ENCODE measurements at places on chromosomes 1 and 21. TPM values are rescaled to one million over a fixed set of nuclear protein-coding genes. Genes with fewer than 3 reads are reported as not detected.

Gene ZNF683
- not detected for total RNA-seq

DNA sequence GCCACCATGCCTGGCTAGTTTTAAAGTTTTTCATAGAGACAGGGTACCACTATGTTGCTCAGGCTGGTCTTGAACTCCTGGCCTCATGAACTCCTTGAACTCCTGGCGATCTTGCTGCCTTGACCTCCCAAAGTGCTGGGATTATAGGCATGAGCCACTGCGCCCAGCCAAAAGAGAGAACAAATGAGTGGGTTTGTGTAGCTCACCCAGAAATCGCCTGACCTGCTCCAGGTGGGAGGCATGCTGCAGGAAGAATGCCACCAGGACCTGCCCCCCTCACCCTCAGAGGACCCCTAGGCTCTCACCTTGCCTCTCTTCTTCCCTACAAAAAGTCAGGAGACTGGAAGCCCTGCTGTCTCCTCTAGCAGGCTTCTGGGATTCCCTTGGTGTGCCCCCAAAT, 88.8 kb downstream of the SYT2 start:
- no peak for DNase-seq

DNA sequence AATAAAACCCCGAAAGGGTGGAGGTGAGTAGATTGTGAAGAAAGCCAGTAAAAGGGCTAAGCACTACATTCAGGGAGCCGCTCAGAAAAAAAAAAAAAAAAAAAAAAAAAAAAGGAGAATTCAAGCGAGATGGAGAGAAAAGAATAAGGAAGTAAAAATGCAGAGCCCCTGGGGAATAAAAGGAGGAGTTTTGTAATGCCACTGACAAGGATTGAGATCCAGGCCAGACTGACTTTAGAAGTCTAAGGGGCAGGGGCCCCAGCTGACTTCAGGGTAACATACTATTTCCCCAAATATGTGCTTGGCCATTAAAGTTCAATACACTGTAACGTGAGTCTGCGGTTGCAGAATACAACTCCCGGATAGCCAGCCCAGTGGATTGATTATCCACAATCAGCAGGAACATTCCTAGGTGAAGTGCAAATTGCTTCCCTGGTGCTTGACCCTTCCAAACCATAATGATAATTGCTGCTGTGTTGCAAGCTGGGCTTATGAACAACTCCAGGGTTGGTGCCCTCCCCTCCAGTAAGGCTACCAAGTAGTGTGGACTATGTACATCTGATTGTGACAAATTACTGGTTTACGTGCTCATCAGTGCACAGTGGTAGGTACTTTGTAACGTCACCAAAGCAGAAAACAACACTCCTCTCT, 30.7 kb upstream of the RRP15 start:
- no peak for DNase-seq

Gene BRINP3
- not detected for total RNA-seq

DNA sequence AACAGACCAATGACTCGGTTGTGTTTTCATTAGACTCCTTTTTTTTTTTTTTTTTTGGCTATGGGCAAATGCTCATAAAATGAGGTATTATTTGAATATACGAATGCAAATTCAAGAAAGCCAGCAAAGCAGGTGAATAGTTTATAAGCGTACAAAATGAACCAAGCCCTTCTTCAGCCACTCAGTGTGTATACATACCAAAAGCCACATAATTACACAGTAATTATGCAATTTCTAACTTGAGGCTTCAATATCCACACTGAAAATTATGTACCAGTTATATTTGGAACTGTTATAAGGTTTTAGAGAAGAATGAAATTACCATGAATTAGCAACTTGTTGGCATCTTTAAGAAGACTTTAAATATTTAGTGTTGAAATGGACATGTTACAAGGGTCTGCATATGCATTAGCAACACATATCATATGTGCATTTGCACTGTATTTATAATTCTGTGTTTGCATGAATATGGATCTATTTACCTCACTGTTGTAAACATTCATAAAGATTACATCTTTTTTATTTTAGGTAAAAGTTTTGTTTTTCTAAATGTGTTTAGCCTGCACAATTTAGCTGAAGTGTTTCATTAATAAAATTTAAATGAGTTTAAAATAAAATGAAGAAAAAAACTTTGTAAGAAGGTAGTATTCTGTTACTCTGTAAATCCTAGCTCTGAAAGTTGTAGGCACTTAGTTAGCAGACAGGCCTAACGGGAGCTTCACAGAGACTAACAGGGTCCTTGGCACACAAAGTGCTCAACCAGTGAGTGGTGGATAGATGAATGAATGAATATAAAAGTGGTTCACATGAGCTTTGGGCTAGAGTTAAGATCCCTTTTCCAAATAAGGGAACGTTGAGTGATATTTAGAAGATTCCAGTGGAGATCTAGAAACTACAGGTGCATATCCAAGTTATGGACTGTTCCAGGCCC, 241.0 kb upstream of the NFIA start:
- DNase-seq = no peak

Gene CACHD1
- 8.7 TPM for total RNA-seq

Gene RGSL1
- not detected for total RNA-seq

DNA sequence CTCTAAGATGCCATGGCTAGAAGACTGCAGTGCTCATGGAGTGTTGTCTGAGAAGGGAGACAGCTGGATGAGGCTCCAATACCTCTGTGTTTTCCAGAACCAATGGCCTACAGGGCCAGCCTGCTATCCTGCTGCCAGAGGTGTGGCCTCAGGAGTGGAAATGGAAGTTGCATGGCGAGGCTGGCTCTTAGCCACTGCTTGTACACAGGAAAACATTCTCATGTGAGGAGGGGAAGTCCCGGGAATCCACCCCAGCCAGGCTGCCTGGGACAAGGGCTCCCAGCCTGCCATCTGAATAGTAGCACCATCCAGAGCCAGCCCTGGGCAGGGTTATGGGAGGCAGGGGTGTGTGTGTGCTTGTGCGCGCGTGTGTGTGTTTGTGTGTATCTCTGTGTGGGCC, 56.5 kb downstream of the SDC3 start:
- DNase-seq = peak; percentile 77

DNA sequence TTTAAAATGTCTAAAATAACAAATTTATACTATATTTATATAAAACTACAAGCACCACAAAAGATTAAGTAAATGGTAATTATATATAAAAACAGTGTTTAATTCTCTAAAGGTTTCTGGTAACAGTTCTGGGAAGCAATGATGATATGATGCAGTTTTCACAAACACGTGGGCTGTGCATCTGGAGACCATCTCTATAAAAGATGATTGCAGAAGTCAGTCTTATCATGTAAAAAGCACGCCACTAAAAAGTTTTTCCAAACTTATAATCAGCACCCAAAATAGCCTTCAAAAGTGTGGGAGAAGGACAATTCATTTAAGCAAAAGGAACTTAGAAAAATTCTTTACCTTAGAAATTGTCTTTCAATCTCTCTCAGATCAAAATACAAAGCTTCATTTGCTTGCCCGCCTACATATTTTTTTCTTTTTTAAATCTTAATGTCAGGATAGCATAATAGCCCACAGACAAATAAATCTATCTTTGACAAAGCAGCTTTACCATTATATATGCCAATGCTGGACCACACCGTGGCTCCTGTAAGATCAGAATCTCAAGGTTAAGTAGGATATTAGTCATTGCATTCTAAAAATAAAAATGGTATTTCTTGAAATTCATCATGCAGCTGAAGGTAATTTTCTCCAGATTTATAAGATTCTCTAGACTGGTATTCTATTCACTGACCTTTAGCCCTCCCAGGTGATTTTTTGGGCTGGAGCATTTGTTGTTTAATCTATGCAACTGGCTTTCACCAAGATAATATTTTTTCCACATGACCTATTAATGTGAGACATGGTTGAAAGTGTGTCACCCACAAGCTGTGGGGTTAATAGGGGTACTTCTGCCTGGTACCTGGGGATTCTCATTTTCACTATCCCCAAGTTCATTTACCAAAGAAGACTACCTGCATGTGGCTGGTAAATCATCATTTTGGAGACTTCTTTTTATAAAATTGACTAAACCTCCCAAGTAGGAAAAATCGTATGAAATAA, 189.6 kb upstream of the ST6GALNAC5 start:
- no peak for DNase-seq

Gene LCE3E
- total RNA-seq = not detected

Gene HSPA6
- not detected for total RNA-seq

Gene INAVA
- 0.42 TPM for total RNA-seq

- DNase-seq = peak; percentile 91
Measured at GRCh38 chr1:223714849-223715603, 2.7 kb downstream of the CAPN2 start.

DNA sequence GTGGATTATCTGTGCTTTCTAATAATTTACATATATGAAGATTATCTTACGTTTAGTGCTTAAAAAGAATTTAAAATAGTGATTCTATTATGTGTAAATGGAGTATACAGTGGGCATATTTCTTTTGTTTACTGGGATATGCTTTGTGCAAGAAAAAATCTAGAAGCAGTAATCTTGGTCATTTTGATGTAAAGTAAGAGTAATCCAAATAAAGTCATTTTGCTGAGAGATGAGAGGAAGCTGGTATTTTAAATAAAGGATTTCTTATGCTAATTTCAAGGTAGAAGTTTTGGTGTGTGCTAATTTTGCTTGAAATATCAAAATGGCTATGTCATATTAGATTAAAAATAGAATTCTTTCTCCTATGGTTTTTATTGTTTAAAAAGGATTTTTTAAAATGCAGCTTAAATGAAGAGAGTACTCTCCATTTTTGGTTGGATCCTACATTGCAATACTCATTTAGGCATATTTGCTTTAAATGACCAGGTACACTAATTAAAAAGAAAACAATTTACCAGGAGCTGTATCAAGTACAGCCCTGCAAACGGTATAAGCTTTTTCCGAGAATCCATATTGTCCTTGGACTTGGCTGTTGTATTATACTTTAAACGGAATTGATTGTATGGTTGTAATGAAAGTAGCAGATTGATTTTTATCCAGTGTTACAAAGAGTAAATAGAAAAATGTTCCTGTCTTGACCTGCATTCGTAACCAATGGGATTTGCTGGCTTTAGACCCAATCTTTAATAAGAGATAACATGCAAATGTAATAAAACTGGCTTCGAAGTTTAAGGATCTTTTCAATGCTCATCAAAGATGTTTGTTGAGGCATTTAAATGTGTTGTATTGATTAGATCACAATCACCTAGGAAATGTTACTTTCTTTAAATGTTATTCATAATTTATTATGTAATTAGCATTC, 574.7 kb downstream of the USP25 start:
- DNase-seq = peak; percentile 41

DNA sequence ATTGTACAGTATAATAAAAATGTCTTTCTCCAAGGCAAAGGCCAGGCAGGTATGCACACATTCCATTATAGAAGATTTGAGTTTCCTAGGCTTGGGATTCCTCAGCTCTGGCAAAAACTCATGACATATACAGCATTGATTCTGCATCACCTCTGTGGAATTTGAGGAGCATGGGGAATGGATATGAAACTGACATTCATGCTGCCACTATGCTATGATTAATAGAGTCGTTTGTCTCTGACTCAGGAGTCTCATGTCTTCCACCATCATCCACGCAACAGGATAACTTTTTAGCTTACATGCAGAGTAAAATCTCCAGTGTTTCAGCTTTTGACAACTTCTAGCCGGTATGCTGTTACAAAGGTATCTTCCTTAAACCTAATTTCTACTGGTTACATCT, 49.8 kb upstream of the ADORA3 start:
- DNase-seq = no peak

Gene TENT5C
- 0.12 TPM for total RNA-seq

- DNase-seq = no peak
Measured at GRCh38 chr1:1181938-1182410, 8.3 kb downstream of the TTLL10 start.

Gene LRRC8B
- total RNA-seq = 15.9 TPM

GRCh38 chr1:174964261-174964971, 35.3 kb upstream of the CACYBP start:
- DNase-seq = peak; percentile 25

All from endothelial cell of umbilical vein (primary cell).